Left renal cortex interstitium (tissue), 4 donors: ENCODE measurements at places on chromosomes 3 and 15. TPM values are rescaled to one million over a fixed set of nuclear protein-coding genes. Genes with fewer than 3 reads are reported as not detected.

DNA sequence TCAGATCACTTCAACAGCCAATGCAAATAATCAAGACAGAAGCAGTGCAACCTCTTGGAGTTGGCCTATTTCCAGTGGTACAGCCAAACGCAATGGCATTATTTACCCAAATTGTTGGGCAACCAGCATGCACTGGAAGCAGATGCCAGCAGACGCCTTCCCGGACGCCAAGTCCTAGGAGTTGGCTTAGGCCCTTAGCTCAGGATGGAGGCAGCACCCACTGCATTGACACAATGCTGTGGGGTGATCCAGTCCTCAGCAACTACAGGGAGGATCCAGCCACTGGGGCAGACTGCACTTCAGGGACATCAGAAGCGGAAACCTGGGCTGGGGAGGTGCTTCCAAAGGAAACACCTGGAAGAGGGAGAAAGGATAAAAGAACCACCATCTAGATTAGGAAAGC lies 290.4 kb downstream of the FAM43A start:
- DNase-seq = no peak

- DNase-seq = no peak
Observed at GRCh38 chr3:152349392-152349791, 80.7 kb downstream of the MBNL1 start.

GRCh38 chr3:37217098-37217849 lies 42.9 kb upstream of the LRRFIP2 start:
- no peak for DNase-seq

- no peak for DNase-seq
Observed at GRCh38 chr3:138825336-138825735, 9.4 kb downstream of the PIK3CB start.

GRCh38 chr3:120820748-120821147 lies 78.2 kb downstream of the GTF2E1 start:
- no peak for DNase-seq

DNA sequence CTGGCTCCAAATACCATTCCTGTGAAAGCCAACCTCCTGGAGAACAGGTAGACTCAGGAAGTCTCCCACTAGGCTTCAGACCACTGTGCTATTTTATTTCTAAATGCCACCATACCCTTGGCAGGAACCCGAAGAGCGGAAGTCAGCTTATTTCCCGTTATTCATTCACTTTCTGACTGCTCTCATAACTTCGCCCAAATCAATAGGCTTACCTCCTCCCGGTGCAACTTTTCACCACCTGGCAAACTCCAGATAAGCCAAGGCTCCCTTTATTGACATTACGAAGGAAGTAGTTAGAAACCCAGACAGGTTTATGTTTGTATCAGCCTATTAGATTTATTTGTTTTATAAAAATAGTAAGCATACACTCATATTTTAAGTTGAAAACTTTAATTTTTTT lies 3.3 kb upstream of the CCDC54 start:
- no peak for DNase-seq

- peak; percentile 70 for DNase-seq
Observed at GRCh38 chr3:150371741-150372254, 36.3 kb upstream of the TSC22D2 start.

Gene GJD2
- polyA plus RNA-seq = not detected

Gene ZNF621
- 37.6 TPM for polyA plus RNA-seq

Gene CCRL2
- 1.2 TPM for polyA plus RNA-seq

Gene DNASE1L3
- 5.5 TPM for polyA plus RNA-seq
